ENCODE measurements at places on chromosomes 6 and 20. TPM values are rescaled to one million over a fixed set of nuclear protein-coding genes. Genes with fewer than 3 reads are reported as not detected.

OTOR gene
- not detected for total RNA-seq

SLC24A3 gene
- total RNA-seq, result not detected

IL17F gene
- total RNA-seq, result not detected

ADGRF5 gene
- total RNA-seq, result not detected

ROS1 gene
- total RNA-seq, result 0.18 TPM

TBC1D32 gene
- total RNA-seq, result 1.7 TPM

PGC gene
- total RNA-seq, result not detected

NRSN1 gene
- not detected for total RNA-seq

CCN2 gene
- total RNA-seq, result 27.8 TPM
